CMK (cell line): ENCODE measurements at places on chromosomes 3 and 15.

DNA sequence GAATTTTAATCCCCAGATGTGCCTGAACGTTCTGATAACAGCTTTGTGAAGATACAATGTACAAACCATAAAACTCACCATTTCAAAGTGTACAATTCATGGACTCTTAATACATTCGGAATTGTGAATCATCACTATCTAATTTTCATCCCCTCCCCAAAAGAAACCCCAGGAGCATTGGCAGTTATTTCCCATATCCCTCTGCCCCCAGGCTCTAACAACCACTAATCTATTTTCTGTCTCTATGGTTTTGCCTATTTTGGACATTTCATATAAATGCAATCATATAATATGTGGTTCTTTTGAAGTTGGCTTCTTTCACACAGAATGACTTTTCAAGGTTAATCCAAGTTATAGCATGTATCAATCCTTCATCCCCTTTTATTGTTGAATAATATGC is 25.3 kb downstream of the PRICKLE2 start:
- no peak for DNase-seq

DNA sequence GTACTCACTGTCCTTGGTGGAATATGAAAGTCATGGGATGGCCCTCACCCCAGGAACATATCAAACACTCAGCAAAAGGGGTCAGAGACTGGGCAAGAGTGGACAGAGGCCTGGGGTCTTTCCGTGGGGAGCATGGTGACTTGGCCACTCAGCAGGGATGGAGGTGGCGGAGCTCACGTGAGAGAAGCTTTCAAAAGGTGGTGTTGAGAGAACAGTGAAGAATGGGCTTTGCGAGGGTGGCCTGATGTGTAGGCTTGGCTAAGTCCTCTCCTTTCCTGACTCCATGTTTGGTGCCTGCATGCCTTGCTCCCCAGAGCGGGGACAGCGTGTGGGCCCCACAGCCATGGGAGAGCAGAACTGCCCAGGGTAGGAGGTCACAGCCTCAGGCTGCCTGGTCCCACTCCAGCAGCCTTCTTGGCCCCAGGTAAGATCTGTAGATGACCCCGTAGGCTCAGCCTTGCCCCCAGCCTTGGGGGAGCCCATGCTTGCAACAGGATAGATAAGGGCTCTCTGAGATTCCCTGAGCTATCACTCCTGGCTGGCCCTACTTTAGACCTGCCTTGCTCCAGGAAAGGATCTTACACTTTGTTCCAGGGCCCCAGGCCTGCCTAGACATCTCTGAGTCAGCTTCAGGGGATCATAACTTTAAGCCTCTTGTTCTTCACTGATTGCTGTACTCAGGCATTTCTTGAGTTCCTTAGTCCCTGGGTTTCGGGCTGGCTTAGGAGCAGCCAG is 17.0 kb downstream of the RPLP1 start:
- DNase-seq: no peak

DNA sequence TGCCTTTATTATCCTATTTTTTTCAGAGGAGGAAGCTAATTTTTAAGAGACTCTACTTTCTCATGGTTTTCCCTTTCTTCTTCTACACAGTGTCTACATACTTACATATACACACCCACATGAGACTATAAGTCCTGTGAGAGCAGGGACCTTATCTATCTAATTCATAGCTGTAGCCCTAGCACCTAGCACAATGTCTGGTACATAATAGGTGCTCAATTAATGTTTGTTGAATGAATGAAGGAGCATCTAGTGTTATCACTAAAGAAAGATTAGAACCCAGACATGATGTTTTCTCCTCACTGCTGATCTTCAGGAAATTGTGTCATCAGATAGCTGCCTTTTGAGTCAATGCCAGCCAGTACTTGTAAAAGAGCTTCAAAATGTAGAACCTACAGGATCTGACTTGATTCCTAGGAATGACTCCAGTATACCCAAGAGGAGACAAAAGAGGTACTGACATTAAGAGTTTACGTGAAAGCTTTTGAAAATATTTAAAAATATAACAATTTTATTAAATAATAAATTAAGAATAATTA is 2.5 kb downstream of the SCG5 start:
- no peak for DNase-seq

- DNase-seq: no peak
Measured at GRCh38 chr3:58358092-58358491, 25.4 kb downstream of the PXK start.

GRCh38 chr3:23756206-23756840 is 49.4 kb upstream of the UBE2E1 start:
- DNase-seq: no peak
